ENCODE measurements at places on chromosomes 7 and 10.
A peak's percentile ranks its signal among the peaks of the same experiment; 100 is the strongest.

GRCh38 chr7:13988065-13988464 is 1.4 kb downstream of the ETV1 start:
- DNase-seq, result no peak

GRCh38 chr7:24434972-24435371 is 138.3 kb upstream of the PALS2 start:
- no peak for DNase-seq

DNA sequence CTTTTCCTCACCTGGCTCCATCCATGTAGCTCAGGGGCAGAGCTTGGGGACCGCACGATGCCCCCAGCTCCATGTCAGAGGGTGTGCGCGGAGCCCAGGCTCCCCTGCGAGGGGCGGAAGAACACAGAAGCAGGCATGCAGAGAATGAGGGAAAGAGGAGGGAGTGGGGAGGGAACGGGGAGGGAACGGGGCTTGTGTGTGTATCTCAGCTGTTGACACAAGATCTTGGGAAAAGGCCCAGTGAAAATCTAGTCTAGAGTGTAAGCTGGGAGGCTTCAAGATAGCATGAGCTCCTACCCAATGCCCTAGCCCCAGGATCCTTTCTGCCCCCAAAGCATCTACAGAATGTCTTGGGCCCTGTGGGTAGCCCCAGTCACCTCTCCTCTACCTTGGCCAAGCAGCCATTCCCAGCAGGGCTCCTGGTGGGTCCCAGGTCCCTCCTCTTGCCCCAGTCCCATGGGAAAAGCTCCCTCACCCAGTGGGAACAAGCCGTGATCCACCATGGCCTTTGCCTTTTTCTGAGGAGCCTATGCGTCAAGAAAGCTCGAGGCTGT is 25.1 kb upstream of the NDST2 start:
- no peak for DNase-seq

DNA sequence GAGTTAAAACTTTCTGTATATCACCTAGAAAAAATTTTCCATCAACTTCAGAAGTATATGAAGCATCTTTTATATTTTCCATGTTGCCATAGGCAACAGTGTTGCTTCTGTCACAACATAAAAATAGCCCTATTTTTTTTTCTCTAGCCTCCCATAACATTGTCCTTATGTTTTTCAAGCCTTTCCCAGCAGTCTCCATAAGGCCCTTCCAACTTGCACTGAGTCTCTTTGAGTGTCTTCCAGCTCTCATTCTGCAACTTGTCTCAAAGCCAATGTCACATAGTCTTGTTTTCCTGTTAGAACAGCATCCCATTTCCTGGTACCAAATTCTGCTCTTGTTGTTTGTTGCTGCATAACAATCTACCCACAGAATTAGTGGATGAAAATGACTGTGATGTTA is 1055.5 kb upstream of the GHITM start:
- DNase-seq, result peak; percentile 65

DNA sequence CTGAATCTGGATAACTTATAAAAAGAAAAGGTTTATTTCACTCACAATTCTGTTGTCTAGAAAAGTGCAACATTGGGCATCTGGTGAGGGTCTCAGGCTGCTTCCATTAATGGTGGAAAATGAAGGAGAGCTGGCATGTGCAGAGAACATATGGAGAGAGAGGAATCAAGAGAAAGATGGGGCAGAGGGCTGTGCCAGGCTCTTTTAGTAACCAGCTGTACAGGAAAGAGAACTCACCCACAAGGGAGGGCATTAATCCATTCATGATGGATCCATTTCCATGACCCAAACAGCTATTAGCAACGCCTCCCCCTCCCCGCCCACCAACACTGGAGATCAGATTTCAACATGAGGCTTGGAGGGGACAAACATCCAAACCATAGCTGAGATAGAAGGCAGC is 61.7 kb upstream of the LYZL1 start:
- DNase-seq, result no peak
